Liver (tissue), 10 donors: ENCODE measurements at places on chromosomes 3 and 15. TPM values are rescaled to one million over a fixed set of nuclear protein-coding genes. Genes with fewer than 3 reads are reported as not detected.

DNA sequence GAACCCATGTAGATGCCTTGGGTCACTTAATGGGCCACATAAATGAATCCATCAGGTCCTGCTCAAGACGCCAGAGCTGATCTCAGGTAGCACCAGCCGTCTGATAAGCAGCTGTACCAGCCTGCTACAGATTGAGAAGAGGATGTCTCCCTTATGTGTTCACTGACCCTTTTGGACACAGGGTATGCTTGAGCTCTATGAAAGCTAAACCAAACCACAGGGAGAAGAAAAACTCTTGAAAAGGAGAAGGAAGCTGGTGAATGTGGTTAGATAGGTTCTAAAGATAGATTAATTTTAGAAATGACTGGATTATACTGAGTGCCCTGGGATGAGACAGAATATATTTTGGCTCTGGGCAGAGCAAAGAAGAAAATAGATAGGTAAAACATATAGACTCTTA lies 187.5 kb downstream of the SPATA16 start:
- no peak for DNase-seq

GRCh38 chr3:15377961-15378791 lies 45.8 kb upstream of the SH3BP5 start:
- DNase-seq = peak; percentile 91

DNA sequence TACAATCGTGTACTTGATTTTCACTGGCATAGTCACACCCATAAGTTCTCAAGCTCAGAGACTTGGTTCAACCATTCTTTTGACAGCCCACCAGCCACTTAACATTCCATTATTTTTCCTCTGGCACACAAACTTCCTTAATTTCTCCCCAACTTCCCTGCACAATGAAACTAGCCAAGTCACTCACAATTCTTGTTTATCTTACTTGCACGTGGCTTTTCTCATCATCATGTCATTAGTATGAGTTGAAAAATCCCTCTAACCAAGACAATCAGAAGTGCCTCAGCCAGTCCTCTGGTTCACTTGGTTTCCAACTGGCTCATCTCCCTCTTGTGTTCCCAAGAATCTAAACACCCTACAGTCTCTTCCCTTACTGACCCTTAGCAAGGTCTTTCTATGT lies 110.5 kb upstream of the PTPRG start:
- no peak for DNase-seq

The PRR20G gene
- total RNA-seq = not detected
